ENCODE measurements at places on chromosomes 3 and 15. TPM values are rescaled to one million over a fixed set of nuclear protein-coding genes. Genes with fewer than 3 reads are reported as not detected.

The ADAMTSL3 gene
- under 0.01 TPM for total RNA-seq

The GOLGA8N gene
- total RNA-seq = 34.7 TPM

The SEMA3G gene
- 0.54 TPM for total RNA-seq

The ARL14 gene
- total RNA-seq = not detected

The FURIN gene
- 124 TPM for total RNA-seq

The C3orf52 gene
- total RNA-seq = 0.27 TPM

The FAH gene
- 32.9 TPM for total RNA-seq

The GOLGA8K gene
- total RNA-seq = 1.9 TPM

The ERC2 gene
- 0.54 TPM for total RNA-seq

The ZNF385D gene
- 22.4 TPM for total RNA-seq

The KBTBD13 gene
- not detected for total RNA-seq

The NR1D2 gene
- total RNA-seq = 10.8 TPM

The SPINT1 gene
- 60.3 TPM for total RNA-seq

The TGM5 gene
- under 0.01 TPM for total RNA-seq

The STARD5 gene
- 4.3 TPM for total RNA-seq

The NR2E3 gene
- total RNA-seq = not detected

The GRAMD2A gene
- total RNA-seq = 0.27 TPM

The UCN2 gene
- under 0.01 TPM for total RNA-seq

The P2RY1 gene
- 7.8 TPM for total RNA-seq

The MESP2 gene
- under 0.01 TPM for total RNA-seq

The AP3B2 gene
- total RNA-seq = 0.54 TPM

The ADPGK gene
- total RNA-seq = 79.2 TPM

The VPS8 gene
- 36.6 TPM for total RNA-seq

The STXBP5L gene
- total RNA-seq = not detected

The MOBP gene
- total RNA-seq = under 0.01 TPM

The APBA2 gene
- 7.5 TPM for total RNA-seq

The UBAP1L gene
- 1.6 TPM for total RNA-seq

The ZCWPW2 gene
- total RNA-seq = under 0.01 TPM

The CASR gene
- total RNA-seq = under 0.01 TPM

The ABCC5 gene
- 18.3 TPM for total RNA-seq

The UNC13C gene
- under 0.01 TPM for total RNA-seq

The TEX264 gene
- total RNA-seq = 80.0 TPM

The PLSCR5 gene
- total RNA-seq = not detected

The KNL1 gene
- 1.3 TPM for total RNA-seq

The COL6A5 gene
- 0.54 TPM for total RNA-seq

The FAM174B gene
- total RNA-seq = 2.7 TPM

The EFCC1 gene
- 9.2 TPM for total RNA-seq

All from hematopoietic multipotent progenitor cell (in vitro differentiated cells).